ENCODE measurements at places on chromosomes 7 and 10.

GRCh38 chr10:93977442-93977841 lies 16.3 kb upstream of the PLCE1 start:
- no peak for DNase-seq

GRCh38 chr7:115549910-115550309 lies 480.7 kb downstream of the TFEC start:
- no peak for DNase-seq

- DNase-seq, result no peak
These were observed 33.6 kb upstream of the BICC1 start for GRCh38 chr10:58479045-58479444.

- no peak for DNase-seq
These were observed 177.6 kb downstream of the GNAI1 start for GRCh38 chr7:80312139-80312661.

GRCh38 chr10:24235471-24235870 lies 26.5 kb downstream of the KIAA1217 start:
- DNase-seq, result no peak

GRCh38 chr7:14339861-14340260 lies 350.4 kb upstream of the ETV1 start:
- no peak for DNase-seq

- no peak for DNase-seq
These were observed 3.0 kb downstream of the NAMPT start for GRCh38 chr7:106281585-106282318.

DNA sequence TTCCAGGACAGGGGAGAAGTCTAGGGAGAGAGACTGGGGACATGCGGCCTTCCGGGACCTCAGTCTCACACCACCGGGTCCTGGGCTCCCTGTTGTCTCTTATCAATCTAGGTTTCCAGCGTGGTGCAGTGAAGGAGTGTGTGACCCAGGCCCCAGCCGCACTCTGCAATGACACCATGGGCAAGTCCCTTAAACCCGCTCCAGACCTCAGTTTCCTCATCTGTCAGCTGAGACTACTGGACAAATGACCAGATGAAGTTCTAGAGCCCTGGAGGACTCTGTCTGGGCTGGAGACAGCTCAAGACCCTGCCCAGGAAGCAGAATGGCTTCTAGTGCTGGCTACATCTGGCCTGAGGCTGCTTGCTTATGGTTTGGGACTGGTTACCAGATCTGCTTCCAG lies 20.1 kb upstream of the EIF5AL1 start:
- DNase-seq, result no peak

Data from stimulated activated CD4-positive, alpha-beta T cell treated with anti-CD3 and anti-CD28 coated beads, Interleukin-1b, Interleukin-23, amount 100 ng/mL, for 1 hour (primary cell).